ENCODE measurements at places on chromosomes 3 and 15. TPM values are rescaled to one million over a fixed set of nuclear protein-coding genes. Genes with fewer than 3 reads are reported as not detected.

Gene EEF1AKMT4
- 3.2 TPM for total RNA-seq

Gene KLF13
- total RNA-seq = 58.8 TPM

Gene UROC1
- total RNA-seq = not detected

Gene ICE2
- total RNA-seq = 62.7 TPM

Gene MYL3
- total RNA-seq = 4.9 TPM

Gene KLHL6
- 0.26 TPM for total RNA-seq

Gene C2CD4A
- not detected for total RNA-seq

Gene CLDN16
- total RNA-seq = not detected

Gene UBE2Q2
- 55.6 TPM for total RNA-seq

Gene NR1I2
- not detected for total RNA-seq

Gene LRRC31
- total RNA-seq = 0.35 TPM

Gene SLCO3A1
- 12.6 TPM for total RNA-seq

Gene FGF12
- total RNA-seq = not detected

Gene CIP2A
- 8.2 TPM for total RNA-seq

Gene CRABP1
- total RNA-seq = not detected

Gene ERICH6
- total RNA-seq = not detected

Gene SEMA3B
- 113 TPM for total RNA-seq

Gene LRIG1
- total RNA-seq = 108 TPM

Gene TRAK1
- 14.3 TPM for total RNA-seq

Gene PEX5L
- not detected for total RNA-seq

Gene USP50
- total RNA-seq = 2.8 TPM

Gene TNNC1
- not detected for total RNA-seq

Gene TRPM1
- not detected for total RNA-seq

Gene GOLGA8G
- not detected for total RNA-seq

Gene CTSH
- total RNA-seq = 97.1 TPM

Gene ZNF774
- 5.5 TPM for total RNA-seq

Gene REC114
- not detected for total RNA-seq

Gene TRPC1
- 48.5 TPM for total RNA-seq

Gene CTXND1
- not detected for total RNA-seq

Gene IL5RA
- under 0.01 TPM for total RNA-seq

Gene PTH1R
- total RNA-seq = 13.2 TPM

Gene ADAM10
- total RNA-seq = 41.8 TPM

Gene AGTR1
- total RNA-seq = 7.1 TPM

Gene LIPC
- not detected for total RNA-seq

Gene LMAN1L
- not detected for total RNA-seq

Gene GOLGA6L10
- 6.2 TPM for total RNA-seq

Gene ATP13A4
- total RNA-seq = not detected

Gene SHC4
- 0.88 TPM for total RNA-seq

Gene DLL4
- 18.2 TPM for total RNA-seq

Gene ANKRD34C
- total RNA-seq = not detected

Gene MUSTN1
- 1.8 TPM for total RNA-seq

Gene TMF1
- total RNA-seq = 44.1 TPM

Gene MB21D2
- 16.2 TPM for total RNA-seq

Gene TMEM108
- 1.1 TPM for total RNA-seq

Gene TIMP4
- total RNA-seq = 5.3 TPM

Gene KIF23
- total RNA-seq = 5.6 TPM

Gene TCTA
- total RNA-seq = 22.9 TPM

Gene SMCO1
- not detected for total RNA-seq

Gene CORO2B
- 18.2 TPM for total RNA-seq

Gene CYP1A1
- not detected for total RNA-seq

Gene BTD
- total RNA-seq = 26.7 TPM

Gene GOLIM4
- total RNA-seq = 24.1 TPM

Gene SNX22
- 0.55 TPM for total RNA-seq

Gene NUP210
- total RNA-seq = 0.29 TPM

Gene COMMD4
- 39.9 TPM for total RNA-seq

Gene CYP19A1
- total RNA-seq = not detected

Gene A4GNT
- total RNA-seq = not detected

Gene PRTG
- total RNA-seq = 20.4 TPM

Gene PIERCE2
- not detected for total RNA-seq
